ENCODE measurements at places on chromosomes 11 and 22. TPM values are rescaled to one million over a fixed set of nuclear protein-coding genes. Genes with fewer than 3 reads are reported as not detected.
A peak's percentile ranks its signal among the peaks of the same experiment; 100 is the strongest.

DNA sequence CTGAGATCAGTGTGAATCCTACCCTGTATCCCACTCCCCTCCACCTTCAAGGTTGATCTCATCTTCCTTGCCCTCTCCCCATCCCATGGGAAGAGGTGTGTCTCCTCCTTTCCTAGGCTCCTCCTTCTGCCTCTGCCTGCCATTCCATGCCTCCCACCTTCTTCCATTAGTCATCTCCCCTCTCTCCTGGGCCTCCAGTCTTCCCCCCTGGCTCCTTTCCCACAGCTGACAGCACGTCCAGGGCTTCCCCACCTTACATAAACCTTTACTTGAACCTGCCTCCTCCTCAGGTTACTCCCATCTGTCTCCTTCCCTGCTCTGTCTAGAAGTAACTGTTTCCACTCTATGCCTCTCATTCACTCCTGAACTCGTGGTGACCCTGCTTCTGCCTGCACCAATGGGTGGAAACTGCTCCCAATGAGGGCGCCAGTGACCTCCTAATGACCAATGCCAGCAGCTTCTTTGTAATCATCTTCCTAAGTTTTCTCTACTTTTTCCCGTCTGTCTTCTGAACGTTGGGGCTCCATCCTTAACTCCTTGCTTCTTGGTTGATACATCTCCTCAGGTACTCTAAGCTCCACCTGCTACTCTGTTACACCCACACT, 266.9 kb upstream of the NARS2 start:
- peak; percentile 30 for DNase-seq

DNA sequence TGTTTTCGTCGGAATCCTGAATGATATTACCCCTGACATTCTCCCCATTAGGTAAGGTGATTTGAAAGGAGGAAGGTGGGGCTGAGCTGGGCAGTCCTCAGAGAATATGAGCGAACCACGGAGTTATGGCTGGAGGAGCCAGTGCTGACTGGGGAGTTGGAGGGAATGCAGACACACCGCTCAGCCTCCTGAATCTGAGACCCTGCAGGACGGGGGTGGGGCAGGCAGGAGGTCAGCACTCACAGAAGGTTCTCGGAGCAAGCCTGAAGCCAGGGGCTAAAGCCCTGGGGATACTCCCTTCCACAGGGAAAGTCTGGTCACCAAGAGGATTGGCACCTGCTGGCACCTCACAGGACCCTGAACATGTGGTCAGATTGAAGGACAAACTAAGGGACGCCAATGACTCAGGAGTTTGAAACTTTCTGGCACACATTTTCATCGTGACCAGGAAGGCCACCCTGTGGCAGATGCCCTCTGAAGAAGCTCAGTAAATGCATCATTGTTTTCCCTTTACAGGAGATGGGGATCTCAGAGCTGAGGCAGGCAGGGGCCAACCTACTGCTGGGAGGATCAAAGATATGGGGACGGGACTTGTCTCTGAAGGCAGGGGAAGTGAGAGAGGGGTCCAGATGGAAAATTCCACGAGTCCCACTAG, 26.9 kb upstream of the FCHSD2 start:
- DNase-seq: peak; percentile 63

DNA sequence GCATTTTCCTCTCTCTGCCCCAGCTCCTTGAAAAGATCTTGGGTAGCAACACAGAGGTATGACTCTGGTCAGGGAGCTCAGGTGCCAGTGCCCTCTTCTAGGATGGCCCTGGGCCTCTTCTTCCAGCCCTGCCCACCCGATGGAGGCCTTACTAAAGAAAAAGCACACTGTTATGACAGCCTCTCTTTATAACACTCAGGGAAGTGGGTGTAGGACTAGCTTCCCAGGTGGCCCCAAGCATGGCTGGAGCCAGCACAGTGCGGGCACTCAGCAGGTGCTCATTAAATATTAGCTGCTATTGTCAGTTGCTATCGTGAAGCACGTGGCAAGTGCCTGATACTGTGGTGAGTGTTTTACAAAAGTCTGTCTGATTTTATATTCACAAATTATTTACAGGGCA, 127.2 kb upstream of the B3GAT1 start:
- DNase-seq: no peak

DNA sequence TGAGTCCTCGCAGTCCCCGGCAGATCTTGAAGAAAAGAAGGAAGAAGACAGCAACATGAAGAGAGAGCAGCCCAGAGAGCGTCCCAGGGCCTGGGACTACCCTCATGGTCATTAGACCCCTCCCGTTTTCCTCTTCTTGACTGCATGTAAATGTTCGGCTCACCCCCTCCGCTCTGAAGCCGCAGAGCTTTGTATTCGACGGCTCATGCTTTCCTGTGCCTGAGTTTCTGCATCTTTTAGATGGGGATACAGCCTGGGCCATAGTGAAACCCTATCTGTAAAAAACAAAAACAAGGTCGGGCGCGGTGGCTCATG, 7.7 kb downstream of the USP18 start:
- no peak for DNase-seq

- no peak for DNase-seq
These were observed 9.3 kb upstream of the MS4A15 start for GRCh38 chr11:60747359-60747873.

GRCh38 chr22:49735411-49735900, 92.2 kb downstream of the BRD1 start:
- peak; percentile 2 for DNase-seq

- DNase-seq: no peak
These were observed 1.9 kb upstream of the FKBP2 start for GRCh38 chr11:64238999-64239398.

- no peak for DNase-seq
These were observed 654 bp upstream of the SYT8 start for GRCh38 chr11:1834062-1834610.

DNA sequence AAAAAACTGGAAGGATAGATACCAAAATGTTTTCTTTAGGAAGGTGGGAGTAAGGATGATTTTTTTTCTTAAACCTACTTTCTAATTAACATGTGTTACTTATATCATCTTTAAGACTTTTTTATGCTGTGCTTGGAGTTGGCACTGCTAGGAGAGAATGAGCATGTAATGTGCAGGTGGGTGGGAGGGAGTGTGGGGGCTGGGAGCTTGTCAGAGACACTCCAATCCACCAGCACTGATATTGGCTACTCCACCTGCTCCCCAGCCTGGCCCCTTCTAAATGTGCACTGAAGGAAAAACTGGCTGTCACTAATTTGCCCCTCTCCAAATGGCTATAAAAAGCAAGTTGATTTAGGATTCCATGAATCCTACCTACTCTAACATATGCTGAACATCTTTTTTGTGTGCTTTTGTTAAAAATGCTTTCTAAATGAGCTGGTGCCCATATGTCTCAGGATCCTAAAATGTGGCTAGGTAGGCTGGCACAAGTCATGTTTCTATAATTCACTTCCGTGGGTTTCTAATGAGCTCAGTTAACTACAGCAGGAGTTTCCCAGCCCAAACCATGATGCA, 44.3 kb upstream of the BMAL1 start:
- DNase-seq: no peak

DNA sequence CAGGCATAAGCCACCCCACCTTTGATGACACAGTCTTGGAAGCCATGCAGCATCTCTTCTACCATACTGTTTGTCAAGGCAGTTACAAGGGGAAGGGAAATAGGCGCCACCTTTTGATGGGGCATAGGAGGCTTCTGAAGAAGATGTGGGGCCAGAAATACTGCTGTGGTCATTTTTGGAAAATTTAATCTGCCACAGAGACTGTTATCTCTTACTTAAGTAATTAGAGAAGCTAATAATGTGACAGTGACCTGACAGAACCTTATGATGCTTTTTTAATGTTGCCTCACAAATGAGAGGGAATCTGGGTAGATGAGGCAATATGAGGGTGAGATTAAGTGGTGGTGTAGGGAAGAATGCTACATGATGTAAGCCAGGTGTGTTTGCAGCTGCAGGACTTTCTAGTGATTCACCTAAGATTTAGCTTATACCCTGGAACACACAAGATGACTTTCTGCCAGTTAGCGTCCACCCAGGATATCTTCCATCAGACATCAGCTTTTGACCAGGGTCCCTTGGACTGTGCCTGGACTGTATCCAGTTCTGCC, 34.3 kb upstream of the ADORA2A start:
- no peak for DNase-seq

DNA sequence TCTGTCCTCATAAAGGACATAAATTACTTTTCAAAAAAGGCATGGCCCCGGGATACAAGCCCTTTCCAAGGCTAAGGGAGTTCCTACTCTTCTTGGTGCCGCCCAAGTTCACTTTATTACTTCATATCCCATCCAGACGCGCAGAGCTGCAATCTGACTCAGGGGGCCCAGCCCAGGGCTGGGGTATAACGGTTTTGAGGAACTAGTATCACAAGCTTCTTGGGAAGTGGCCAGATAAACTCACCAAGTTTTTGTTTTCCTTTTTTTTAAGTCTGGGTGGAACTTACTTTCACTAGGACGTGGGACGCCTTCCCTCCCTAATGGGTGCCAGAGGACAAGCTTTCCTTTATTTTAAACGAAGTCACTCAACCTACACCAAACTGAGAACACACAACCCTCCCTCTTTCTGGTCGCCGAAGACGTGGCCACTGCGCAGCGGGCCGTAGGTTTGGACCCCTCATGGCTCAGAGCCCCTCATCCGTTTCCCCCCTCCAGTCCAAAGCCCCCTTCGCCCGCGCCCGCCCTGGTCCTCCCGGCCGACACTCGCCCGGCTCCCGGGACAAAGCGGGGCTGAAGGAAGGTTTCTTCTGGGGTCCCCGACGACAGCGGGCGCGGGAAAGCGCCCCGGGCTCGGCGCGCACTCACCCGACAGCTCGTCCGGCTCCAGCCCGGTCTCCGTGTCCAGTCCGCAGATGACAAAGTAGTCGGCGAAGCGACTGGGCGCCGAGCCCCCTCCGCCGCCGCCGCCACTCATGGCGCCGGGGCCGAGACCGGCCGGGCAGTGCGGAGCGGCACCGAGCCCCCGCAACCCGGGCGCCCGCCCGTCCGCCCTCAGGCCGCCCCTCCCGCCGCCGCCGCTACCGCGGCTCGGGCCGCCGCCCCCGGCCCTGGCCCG, 587 bp downstream of the DENND5A start:
- peak; percentile 56 for DNase-seq

DNA sequence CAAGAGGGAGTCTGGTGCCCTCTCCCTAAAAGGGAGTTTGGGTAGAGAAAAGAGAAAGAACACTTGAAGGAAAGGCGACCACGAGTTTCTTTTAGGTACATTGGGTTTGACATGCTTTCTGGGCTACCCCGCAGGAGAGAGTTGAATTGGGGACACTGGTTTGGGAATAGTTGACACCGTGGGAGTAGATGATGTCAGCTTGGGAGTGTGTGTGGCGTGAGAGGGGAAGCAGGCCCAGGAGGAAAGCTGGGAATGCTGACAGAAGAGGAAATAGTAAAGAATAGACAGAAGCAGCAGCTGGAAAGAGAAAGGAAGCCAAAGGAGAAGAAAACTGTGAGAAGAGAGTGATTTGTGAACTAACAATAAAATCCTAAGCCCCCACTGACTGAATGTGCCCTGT, 442.9 kb downstream of the DYNC2H1 start:
- no peak for DNase-seq

DNA sequence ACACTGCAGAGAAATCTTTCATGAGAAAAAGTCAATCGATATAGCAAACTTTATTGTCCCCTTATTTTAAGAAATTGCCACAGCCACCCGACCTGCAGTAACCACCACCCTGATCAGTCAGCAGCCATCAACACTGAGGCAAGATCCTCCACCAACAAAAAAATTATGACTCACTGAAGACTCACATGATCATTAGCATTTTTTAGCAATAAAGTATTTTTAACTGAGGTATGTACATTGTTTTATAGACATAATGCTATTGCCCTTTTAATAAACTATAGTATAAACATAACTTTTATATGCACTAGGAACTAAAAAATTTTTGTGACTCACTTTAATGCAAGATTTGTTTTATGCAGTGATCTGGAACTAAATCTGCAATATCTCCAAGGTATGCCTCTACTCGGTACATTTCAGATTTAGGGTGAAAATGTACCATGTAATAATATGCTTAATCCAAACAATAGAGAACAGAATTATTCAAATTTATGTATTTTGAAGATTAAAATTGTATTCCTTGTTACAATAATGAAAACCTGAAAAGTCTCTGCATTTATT, 79.2 kb upstream of the CEP126 start:
- DNase-seq: no peak

DNA sequence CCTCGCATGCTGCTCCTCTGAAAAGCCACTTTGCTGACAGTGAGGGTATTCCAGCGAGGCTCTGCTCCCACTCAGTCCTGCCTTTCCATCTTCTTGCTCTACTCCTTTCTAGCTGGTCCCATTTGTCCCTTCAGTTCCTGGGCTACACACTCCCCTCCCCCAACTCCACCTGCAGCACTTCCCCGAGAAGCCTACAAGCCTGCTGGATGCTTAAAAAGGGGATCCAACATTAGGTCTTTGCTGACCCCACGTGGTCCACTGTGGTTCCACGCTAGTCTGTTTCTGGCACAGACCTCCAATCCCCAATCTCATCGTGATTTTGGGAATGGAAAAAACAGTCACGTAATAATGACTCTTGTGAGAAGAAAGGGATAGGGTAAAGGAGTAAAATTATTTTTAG, 121.6 kb upstream of the SNX19 start:
- DNase-seq: peak; percentile 5

DNA sequence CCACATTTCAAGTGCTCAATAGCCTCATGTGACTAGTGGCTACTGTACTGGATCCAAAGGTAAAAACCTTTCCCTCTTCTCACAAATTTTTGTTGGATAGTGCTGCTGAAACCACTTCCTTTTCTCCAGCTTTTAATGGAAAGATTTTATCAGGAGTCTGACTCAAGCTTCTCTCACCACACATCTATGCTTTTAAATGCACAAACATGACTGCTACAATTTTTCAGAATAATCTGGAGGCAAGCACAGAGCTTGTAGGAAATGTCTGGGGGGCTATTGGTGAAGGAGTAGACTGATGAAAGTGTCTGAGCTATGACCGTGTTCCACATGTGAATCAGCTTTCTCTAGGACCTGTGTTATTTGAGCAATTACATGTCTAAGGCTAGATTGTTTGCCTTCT, 101.1 kb upstream of the FAT3 start:
- no peak for DNase-seq

DNA sequence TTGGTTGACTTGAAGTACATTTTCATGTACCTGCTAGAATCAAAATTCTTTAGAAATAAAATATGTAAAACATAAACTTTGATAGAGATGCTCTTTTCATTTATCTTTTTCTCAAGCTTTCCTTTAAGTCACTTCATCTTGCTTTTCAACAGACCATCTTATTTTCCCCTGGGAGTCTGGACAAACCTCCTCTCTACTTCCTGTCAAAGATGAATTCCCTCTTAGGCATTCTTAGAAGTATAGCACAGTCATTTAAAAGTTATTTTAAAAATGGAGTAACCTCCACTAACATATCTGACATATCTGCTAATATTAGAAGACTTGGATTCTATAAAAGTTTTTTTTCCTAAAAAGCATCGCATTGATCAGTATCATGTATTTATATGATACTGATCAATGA, 84.8 kb upstream of the PAX6 start:
- no peak for DNase-seq

Gene FAM111B
- total RNA-seq: 1.8 TPM

Gene IL17REL
- not detected for total RNA-seq

Gene PLCB3
- 24.7 TPM for total RNA-seq

Gene C22orf15
- 0.07 TPM for total RNA-seq

Gene DRD4
- 0.60 TPM for total RNA-seq

Gene OR4X1
- total RNA-seq: not detected
